Lower lobe of right lung (tissue), 2 donors: ENCODE measurements at places on chromosomes 7 and 10. TPM values are rescaled to one million over a fixed set of nuclear protein-coding genes. Genes with fewer than 3 reads are reported as not detected.

DNA sequence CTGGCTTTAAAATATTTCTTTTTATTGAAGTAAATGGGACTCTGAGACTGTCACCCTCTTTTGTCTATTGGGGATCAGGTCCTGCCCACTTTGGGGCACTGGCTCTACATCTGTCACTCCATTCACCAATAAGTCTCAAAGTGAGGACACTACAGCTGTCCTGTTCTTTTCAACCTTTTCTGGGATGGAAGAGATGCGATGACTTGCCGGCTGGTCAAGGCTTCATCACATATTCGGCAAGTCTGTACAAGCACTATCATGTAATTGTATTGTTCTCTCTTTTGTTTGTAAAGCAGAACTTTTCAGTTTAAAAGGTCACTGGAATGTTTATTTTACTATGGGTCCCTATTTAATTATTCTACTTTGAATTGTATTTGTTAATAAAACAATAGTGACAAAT is 17.7 kb upstream of the SP8 start:
- DNase-seq, result no peak

GRCh38 chr7:134643131-134643530 is 3.5 kb upstream of the BPGM start:
- DNase-seq, result no peak

- DNase-seq, result no peak
Measured at GRCh38 chr7:24881623-24882022, 98.4 kb downstream of the OSBPL3 start.

ARHGEF35 gene
- 10.3 TPM for total RNA-seq

AKR1C8 gene
- total RNA-seq, result 0.83 TPM

DNA sequence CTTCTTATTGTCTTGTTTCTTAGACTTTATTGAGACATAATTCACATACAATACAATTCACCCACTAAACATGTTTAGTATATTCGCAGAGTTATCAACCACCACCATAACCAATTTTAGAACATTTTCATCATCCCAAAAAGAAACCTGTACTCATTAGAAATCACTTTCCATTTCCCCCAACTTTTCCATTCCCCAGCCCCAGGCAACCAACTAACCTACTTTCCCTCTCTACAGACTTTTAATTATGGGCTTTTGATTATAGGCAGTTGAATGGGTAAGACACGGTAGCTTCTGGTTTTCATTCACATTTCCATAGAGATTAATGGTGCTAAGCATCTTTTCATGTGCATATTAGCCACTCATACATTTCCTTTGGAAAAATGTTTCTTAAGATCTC is 24.2 kb upstream of the OTUD1 start:
- DNase-seq, result no peak

GRCh38 chr10:14774797-14775196 is at the start of gene FAM107B:
Gene FAM107B, minus strand, starts transcription at chr10:14774897. Its CDS starts 234 bp downstream, at chr10:14774663.
- no peak for DNase-seq

- DNase-seq, result peak; percentile 97
Measured at GRCh38 chr7:76302347-76303201, at the start of gene HSPB1. Gene HSPB1, plus strand, starts transcription at chr7:76302673. Its CDS starts 40 bp downstream, at chr7:76302713.

DNA sequence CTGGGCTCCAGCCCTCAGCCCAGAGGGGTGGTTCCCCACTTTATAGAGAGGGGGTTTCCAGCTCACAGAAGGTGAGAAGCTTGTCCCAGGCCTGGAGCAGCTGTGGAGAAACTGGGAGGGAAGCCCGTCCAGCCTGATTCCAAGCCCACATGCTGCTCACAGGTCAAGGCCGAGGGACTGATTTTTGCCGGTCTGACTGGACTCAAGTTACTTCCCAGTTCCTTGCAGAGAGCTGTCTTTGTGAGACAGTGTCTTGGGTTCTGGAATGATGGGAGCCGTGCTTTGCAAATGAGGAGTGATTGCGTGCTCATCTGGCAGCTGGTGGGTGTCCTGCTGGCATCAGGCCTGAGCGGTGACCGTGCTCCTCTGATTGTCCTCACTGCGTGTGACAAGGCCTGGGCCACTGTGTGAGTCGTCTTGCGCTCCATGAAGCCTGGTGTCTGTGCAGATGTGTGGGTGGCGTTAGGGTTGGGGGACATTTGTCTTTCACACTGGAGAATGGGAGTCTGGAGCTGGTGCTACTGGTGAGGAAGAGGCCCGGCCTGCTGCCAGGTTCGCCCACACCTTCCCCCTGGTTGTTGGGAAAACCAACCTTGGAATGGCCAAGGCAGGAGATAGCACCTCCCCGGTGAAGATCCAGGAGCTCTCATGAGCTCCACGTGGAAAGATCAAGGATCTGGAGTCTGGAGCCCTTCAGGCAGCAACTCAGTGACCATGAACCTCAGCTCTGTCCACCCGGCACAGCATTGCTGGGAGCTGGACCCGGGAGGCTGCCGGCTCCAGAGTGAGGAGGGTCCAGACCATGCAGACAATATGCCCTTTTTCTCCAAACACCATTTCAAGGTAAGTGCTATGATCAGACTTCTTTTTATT is 129.6 kb downstream of the SMURF1 start:
- no peak for DNase-seq

- peak; percentile 36 for DNase-seq
Measured at GRCh38 chr7:418636-419280, 100.9 kb downstream of the PDGFA start.

GIMAP2 gene
- total RNA-seq, result 46.9 TPM

LRRC18 gene
- 3.3 TPM for total RNA-seq

GRCh38 chr10:72545546-72545945 is 80.3 kb downstream of the MICU1 start:
- no peak for DNase-seq

DNA sequence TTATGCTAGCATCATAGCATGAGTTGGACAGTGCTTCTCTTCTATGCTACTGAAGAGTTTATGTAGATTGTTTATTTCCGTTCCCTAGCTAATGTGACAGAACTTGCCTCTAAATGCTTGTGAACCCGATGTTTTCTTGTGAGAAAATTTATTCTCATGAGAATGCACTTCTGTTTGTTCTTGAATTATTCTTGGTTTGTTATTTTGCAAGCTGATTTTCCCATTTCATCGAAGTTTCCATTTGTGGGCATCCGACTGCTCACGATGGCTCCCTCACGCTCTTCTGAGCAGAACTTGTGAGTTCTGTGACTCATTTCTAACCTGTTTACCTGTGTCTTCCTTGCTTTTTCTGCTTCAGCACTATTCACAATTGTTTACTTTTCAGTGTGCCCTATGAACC is 59.9 kb downstream of the WDFY4 start:
- no peak for DNase-seq

RINT1 gene
- total RNA-seq, result 14.7 TPM

- DNase-seq, result no peak
Measured at GRCh38 chr10:128511284-128511683, 385.1 kb upstream of the MKI67 start.
